ENCODE measurements at places on chromosomes 4 and X.

GRCh38 chrX:45710081-45710801, 509.6 kb upstream of the DIPK2B start:
- DNase-seq = peak; percentile 25

DNA sequence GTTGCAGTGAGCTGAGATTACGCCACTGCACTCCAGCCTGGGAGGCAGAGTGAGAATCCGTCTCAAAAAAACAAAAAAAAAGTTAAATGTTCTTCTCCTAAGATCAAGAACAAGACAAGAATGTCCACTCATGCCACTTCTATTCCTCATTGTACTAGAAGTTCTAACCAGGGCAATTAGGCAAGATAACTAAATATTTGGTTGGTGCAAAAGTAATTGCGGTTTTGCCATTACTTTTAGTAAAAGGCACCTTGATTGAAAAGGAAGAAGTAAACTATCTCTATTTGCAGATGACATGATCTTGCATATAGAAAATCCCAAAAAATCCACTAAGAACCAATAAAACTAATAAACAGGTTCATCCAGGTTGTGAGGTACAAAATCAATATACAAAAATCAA, 24.0 kb upstream of the SLC7A3 start:
- DNase-seq = no peak

GRCh38 chr4:84389406-84389805, 109.7 kb downstream of the NKX6-1 start:
- DNase-seq = no peak

DNA sequence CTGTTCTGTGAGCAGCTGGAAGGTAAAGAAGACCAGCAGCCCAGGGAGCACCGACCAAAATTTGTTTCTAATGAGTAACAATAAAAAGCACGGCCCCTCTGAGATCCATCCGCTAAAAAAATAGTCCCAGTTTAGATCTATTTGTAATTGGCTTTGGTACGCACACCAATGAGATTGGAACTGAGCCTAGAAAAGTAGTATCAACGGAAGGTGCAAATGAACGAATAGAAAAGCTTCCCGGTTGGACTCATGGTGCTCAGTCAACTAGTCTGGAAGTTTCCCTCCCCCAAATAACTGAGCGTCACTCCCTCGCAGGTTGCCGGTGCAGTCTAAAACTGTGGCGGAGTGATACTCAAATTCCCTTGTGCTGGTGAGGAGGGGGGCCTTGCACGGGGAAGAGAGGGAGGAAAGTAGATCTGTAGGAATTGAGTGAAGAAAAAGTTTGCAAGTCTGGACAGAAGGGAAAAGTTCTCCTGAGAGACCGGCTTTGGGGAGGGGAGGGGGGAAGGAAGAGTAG, at the start of gene COL4A5:
COL4A5 (plus strand) TSS at position 413 of the 517 bp plus-strand sequence. CDS start 288 bp downstream, outside the sequence.
- DNase-seq = peak; percentile 74

GRCh38 chrX:16162391-16162790, 4.9 kb upstream of the MAGEB17 start:
- DNase-seq = no peak

DNA sequence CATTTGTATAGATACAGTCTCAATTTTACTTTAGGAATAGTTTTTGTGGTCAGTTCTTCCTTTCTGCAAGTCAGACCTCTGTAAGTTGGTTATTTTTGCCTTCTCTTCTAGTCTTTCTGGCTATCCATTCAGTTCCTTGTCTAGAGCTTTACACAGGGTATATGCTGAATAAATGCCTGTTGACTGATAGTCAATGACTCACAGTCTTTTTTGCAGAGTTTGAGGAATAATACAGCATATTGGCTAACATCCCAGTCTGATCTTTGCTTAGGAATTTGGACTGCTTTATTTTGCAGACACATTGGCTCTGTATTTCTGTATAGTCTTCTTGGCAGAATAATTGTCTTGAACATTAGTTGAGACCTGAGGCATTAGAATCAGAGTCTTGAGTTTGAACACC, 132.4 kb downstream of the MAGEC1 start:
- DNase-seq = peak; percentile 1

DNA sequence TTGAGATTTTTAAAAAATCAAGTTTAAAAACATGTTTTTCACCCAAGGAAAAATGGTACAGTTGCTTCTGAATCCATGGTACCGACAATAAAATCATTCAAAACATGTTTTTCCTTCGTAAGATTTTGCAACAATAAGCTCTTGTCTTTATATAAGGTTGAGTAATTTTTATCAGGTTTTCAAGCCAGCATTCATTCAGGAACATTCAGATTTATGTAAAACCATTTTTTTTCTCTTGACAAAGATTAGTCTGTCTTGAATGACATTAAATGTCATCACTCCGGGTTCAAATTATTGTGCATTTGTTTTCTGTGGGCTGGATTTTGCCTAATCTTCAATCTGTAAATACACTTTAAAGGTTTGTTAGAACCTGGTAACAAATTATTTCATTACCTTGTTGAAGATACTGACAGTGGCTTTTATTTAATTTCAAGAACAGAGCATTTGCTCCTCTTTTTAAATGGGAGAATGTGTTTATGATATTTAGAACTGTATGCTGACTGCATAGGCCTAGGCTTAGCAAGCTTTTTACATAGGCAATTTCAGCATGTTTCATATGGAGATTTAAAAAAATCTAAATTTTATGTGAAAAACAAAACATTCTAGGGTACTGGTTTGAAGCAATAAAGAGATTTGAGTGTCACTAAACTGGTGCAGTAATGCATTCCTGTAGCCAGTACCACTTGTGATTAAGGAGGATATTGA, 336.4 kb upstream of the HAND2 start:
- no peak for DNase-seq

DNA sequence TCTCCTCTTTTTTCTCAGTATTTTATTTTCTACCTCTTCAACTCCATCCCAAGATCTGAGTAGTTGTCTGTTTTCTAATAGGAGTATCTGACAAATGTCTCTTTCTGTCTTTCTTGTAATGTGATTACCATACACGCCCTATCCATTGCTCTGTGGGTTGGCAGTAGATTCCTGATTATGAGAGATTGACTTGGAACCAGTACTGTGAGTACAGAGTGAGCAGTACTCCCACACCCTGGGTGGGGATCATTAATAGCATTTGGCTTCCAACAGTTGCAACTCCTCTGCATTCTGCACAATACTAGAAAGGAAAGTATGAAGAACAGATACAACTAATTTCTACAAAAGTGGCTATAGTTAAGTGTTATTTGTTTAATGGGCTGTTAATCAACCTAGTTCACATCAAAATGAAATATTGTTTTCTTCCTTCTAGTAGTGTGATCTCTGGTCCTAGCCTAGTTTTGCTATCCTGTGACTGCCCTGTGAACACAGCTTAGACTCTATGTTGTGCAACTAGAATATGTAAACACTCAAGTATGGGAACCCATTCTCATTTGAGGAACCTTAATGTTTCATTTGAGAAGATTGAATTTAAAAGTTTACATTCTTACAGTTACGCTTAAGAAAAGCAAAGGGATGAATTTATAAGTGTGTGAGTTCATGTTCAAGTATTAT, 112.9 kb downstream of the PTPN13 start:
- DNase-seq = no peak

GRCh38 chr4:77500801-77501200, 104.8 kb upstream of the CXCL13 start:
- no peak for DNase-seq

DNA sequence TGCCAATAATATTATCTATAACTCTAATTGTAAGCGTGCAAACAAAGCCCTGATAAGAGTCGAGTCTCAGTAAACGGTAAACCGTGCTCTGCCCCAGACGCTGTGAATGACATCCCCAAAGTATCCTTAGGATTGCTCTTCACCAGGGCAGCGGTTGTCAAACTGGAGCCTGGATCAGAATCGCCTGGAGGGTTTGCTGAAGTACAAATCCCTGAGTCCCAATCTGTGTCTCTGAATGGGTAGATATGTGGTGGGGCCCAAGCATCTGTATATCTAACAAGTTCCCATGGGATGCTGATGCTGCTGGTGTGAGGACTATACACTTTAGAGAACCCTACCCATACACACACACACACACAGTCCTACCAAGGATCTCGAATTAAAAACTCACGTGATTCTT, 813 bp upstream of the APBB2 start:
- DNase-seq = no peak

DNA sequence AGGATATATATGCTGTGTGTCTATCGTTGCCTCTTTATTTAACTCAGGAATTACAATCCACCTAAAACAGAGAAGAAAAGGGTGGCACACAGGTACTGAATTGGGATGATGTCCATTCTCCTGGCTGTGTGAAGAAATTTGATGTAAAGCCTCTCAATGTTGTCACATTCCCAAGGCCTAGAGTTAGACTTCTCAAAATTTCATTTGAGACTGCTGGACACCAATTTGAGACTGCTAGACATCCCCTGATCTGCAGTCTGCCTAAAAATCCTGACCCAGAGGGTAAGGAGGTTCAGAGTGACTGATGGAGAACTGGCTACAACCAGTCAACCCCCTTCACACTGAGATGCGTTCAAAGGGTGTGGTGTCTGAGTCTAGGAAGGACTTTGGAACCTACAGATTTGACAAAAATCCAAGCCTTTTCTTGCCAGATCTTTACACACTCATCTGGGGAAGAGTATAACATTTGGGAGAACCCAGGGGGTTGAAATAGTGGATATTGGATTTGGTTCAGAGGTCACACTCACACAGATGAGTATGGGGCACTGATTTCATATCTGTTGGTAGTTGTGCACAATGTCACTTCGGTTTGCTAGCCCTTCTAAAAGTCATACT, 4.9 kb upstream of the PRDM8 start:
- DNase-seq = no peak

DNA sequence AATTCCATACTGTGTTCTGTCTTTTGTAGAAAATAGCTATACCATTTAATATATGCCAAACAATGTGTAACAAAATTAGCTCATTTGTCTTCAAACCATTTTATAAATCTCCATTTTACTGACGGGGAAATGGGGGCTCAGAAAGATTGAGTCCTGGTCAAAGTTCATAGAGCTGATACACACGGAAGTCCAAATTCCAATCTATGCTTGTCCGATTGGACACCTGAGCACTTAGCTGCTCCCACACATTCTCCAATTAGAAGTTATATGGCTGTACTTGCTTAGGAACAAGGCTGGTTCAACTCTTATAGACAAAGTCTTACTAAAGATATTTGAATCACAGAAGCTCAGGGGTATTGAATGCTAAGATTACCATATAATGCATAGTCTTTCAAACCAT, 185.2 kb downstream of the ANKRD50 start:
- no peak for DNase-seq

DNA sequence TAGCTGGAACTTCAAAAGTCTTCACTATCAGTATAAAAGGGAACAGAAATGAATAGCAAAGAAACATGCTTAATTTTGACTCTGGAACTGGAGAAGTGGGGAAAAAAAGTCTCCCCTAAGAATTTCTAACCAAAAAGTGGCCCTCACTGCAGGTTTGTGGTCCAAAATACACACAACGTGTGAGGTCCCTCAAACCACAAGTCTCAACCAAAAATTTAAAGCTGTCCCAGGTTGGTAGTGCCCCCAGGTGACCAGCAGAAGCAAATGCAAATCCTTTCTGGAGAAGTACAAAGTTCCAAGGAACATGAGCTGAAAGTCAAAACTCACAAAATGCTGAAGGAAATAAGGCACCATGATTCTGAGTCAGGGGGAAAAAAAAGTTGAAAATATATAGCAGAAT, 23.6 kb upstream of the VAMP7 start:
- peak; percentile 37 for DNase-seq

GRCh38 chrX:151488677-151489076, 74.8 kb upstream of the PASD1 start:
- peak; percentile 18 for DNase-seq

DNA sequence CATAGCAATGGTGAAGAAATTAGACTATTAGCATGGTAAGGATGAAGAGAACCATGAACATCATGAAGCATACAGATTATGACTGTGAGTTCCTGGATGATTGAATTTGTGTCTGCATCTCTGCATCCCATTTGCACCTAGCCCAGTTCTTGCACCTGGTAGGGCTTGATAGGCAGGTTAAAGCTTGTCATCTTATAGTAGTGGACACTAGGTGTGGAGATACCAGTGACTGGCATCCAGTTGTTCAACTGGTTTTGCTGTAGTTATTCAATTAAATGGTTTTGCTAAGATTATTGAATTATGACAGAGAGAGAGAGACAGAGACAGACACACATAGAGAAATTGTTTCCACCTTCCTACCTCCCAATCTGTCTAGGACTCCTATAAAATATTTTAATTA, 5.0 kb downstream of the ADH7 start:
- DNase-seq = no peak

- DNase-seq = no peak
Measured at GRCh38 chr4:113575401-113575800, 186.1 kb downstream of the CAMK2D start.
